ENCODE measurements at places on chromosomes 12 and 14.

DNA sequence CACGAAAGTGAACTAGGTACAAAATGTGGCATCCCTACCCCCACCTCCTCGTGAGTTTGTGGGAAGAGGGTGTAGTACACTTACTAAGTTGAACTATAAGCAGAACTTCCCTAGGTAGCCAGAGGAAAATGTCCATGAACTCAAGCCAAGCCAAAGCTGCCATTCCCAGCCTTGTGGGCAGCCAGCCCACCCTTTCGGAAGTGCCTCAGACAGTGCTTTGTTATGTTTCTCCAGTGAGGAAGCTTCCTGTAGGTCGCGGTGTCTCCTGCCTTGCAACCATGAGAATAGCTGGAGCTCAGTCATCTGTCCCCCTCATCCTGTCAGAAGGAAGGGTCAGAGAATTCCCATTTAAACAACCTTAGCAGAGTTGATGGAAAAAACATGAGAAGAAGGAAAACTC is 266.9 kb downstream of the DUSP6 start:
- no peak for DNase-seq

DNA sequence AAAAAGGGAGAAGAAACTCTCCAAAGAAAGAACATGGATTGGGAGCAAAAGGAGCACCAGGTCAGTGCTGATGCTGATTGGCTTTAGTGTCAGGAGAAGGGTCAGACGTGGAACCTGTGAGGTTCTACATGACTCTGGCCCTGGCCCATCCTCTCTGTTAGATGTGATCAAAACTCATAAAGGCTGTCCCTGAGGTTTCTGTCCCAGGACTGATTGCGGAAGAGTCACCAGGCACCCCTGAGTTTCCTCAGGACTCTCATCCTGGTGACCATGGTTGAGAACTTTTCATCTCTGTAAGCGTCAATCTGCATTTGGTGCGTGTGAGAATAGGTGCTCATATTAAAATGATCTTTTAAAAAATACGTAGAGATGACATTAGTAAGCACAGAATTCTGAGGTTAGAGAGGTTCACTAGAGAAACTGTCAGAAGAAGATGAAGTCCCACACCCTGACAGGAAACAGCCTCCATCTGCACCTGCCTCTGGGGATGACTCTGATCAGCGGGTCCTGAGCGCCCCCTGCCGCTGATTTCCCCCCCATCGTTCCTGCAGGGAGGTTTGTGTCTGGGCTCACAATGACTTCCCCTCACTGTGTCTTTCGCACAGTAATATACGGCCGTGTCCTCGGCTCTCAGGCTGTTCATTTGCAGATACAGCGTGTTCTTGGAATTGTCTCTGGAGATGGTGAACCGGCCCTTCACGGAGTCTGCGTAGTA is 741.8 kb downstream of the TMEM121 start:
- DNase-seq, result no peak

- DNase-seq, result no peak
Observed at GRCh38 chr12:84702001-84702400, 210.6 kb downstream of the SLC6A15 start.

GRCh38 chr14:33475623-33476022 is 475.3 kb downstream of the EGLN3 start:
- no peak for DNase-seq

- no peak for DNase-seq
Observed at GRCh38 chr12:59149995-59150642, 229.8 kb upstream of the LRIG3 start.

DNA sequence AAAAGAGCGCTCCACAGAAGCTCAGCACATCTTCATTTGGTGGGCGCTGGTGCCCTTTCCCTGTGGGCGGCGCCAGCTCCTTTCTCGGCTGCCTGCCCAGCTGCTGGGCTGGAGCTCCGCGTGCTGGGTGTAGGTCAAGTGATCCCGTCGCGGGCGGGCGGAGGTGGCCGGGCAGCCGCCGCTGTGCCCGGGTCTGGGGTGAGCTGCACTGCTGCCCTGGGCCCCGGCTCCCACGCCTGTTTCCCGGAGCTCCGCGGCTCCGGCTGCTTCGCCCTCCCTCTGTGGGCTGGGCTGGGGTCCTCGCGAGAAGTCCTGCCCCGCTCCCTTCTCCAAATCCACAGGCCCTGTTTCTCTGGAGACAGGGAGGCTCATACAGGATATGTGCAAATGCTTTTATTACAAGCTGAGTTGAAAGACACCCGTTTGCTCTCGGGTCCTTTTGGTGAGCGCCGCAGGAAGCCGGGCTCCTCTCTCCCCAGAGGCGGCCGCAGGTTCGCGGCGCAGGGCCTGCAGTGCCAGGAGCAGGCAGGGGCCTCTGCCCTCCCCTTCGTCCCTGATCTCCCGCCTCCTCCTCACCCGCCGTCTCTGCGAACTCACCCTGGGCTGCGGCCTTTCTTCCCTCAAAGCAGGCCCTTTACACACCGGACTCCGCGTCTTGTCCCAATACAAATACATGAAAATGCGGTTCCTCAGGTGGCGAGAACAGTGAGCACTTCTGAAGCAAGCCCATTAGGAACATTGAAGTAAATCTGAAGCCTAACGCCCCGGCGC is 67.8 kb upstream of the CAPRIN2 start:
- DNase-seq, result peak; percentile 84

DNA sequence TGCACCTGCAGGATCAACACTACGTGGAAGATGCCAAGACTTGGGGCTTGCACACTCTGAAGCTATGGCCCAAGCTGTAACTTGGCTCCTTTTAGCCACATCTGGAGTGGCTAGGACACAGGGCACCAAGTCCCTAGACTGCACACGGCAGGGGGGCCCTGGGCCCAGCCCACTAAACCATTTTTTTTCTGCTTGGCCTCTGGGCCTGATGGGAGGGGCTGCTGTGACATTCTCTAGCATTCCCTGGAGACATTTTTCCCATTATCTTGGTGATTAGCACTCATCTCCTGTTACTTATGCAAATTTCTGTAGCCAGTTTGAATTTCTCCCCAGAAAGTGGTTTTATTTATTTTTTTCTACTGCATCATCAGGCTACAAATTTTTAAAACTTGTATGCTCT is 1080.7 kb downstream of the LRFN5 start:
- DNase-seq, result no peak

- DNase-seq, result no peak
Observed at GRCh38 chr14:52283099-52283498, 15.6 kb downstream of the PTGDR start.

DNA sequence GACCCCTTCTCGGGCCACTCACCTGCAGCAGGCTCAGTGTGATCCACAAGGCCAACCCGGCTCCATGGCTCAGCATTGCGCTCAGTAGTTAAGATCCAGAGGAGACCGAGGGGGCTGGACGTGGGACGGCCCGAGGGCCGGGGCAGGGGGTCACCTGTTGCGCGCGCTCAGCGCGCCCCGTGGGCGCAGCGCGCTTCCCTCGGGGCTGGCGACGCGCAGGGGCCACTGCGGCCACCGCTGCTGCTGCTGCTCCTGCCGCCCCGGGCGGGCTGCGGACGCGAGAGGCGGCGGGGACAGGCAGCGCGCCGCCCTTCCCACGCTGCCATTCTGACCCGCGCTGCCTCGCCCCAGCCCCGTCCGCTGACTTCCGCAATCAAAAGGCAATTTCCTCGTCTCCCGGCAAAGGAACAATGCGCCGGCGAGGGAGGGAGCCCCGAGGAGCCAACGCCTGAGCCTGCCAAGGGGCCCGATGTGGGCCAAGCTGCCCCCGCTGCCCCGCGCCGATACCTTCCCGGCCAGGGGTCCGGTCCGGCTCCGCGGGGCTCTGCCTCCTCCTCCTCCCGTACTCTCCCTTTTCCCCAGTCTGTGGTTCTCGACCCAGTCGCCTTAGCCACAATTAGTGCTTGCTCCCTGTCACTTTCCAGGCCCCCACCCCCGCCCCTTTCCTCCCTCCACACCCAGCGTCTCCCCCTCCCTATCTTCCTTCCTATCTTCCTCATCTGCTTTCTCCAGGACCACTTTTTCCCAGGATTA is 27.3 kb downstream of the PTPRB start:
- DNase-seq, result peak; percentile 63

DNA sequence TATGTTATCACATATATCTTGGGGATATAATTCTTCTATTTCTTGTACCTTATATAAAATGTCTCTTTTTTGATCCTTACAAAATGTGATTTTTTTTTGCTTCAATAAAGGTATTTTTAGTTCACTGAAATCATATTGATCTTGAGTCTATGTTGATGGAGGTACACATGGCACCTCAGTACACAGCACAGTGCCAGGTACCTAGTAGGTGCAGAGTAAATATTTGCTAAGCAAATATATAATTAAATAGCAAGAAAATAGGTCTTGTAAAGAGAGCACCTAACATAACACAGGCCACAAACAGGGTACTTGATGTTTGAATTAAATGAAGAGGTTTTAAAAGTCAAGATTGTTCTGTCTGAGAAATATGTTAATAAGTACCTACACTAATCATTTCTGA is 69.7 kb downstream of the CIT start:
- no peak for DNase-seq

DNA sequence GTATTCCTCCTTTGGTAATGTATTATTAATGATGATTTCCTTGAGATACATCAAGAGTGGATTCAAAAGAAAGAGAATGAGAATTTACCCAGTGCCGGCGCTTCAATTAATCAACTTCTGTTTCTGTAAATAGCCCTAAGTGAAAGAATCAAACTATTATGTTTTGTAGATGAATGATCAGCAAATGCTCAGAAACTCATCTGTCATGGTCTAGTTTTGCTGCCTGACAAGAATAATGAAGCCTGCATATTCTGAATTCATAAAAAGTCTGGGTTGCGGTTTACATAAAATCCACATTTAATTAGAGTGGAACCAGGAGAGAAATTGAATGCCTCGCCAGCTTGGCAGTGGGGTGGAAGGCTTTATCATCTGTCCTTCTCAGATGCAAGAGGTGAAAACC is 325.3 kb downstream of the GALC start:
- DNase-seq, result no peak

- DNase-seq, result no peak
Observed at GRCh38 chr14:83342590-83342989, 1808.9 kb upstream of the SEL1L start.

GRCh38 chr12:88266806-88267360 is 124.8 kb downstream of the TMTC3 start:
- DNase-seq, result no peak

DNA sequence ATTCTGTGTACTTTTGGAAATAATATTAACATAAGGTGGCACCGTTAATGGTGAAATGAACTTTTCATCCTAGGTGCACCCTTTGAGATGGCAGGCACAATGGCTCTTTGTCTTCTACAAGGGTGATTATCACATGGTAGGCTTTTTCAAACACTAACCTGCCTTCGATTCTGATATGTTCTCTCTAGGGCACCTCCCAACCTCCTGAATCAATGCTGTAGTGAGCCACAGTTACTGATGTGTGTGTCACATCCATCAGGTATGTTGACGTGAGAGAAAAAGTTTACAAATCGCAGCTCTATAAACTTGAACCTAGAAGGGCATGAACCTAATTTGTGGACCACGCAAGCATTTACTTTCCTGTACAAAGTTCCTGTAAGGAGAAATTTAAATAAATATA is 25.4 kb downstream of the PDE3A start:
- DNase-seq, result no peak

DNA sequence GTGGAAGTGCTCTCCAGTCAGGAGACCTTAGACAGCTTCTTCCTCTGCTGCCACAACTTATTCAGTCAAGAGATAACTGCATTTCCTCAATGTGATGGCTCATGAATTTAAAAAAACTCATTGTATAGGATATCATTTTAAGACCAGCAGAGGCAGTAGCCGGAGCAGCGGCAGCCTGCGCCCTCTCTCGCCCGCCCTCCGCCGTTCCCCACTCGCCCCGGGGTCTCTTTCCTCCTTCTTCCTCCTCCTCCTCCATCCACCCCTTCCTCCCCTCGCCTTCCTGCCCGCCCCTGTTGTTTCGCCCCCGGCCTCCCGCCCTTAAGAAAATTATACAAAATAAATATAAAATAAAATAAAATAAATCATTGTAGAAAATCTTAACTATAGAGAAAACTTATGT is 687.6 kb downstream of the FLRT2 start:
- DNase-seq, result no peak

- DNase-seq, result no peak
Observed at GRCh38 chr14:34199585-34199984, 248.7 kb upstream of the EGLN3 start.

GRCh38 chr14:50301914-50302313 is 10.1 kb downstream of the L2HGDH start:
- no peak for DNase-seq

- DNase-seq, result no peak
Observed at GRCh38 chr12:41530441-41530840, 342.3 kb downstream of the PDZRN4 start.

GRCh38 chr12:12757121-12757520 is 28.3 kb upstream of the APOLD1 start:
- DNase-seq, result no peak

- no peak for DNase-seq
Observed at GRCh38 chr12:131430158-131430742, 280.6 kb upstream of the SFSWAP start.

- DNase-seq, result no peak
Observed at GRCh38 chr12:11880381-11880780, 190.4 kb upstream of the BCL2L14 start.

GRCh38 chr12:236445-236844 is 22.5 kb upstream of the SLC6A12 start:
- no peak for DNase-seq

DNA sequence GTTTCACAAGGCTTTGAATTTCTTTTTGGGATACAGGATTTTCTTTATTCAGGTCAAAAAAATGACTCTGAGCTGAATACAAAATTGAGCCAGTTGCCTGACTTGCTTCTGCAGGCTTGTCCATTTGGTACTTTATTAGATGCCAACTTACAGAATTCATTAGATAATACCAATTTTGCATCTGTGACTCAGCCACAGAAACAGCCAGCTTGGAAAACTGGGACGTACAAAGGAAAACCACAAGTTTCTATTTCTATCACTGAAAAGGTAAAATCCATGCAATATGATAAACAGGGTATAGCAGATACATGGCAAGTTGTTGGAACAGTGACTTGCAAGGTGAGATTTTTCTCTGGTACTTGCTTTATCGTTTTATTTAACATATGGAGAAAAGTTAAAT is 5.8 kb downstream of the AP5M1 start:
- no peak for DNase-seq

GRCh38 chr12:49549735-49550692 is 11.2 kb downstream of the KCNH3 start:
- DNase-seq, result no peak

DNA sequence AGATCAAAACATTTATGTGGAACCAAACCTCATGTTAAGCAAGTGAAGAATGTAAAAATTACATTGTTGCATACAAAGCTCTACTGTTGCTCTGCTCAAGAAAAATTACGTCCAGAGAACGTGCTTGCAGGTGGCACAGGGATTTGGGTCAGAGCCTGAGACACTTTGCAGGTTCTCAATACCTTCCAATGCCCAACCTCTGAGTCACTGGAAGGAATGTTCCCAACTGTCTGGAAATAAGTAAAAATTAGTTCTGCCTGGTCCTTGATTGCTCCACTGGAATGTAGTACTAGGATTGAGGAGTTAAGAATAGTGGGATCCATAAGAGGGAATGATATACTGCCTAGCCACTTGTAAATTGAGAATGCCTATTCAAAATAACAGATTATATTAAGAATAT is 2.8 kb upstream of the IFNG start:
- DNase-seq, result no peak

DNA sequence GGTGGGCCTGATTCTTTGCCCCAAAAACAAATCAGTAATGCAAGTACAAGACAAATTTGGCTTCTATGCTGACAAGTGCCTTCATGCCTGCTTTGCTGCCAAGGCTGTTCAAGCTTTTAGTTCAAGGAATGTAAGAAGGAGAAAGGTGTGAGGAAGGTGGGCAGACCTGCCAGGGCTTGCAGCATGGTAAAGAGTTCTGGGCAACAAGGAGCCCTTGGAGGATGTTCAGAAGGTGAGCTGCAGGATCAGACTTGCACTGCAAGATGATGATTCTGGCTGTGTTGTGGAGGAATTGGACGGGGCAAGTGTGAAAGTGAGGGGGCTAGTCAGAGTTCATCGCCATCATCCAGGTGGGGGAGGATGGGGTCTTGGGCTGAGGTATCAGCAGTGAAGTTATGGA is 167.9 kb downstream of the NUAK1 start:
- DNase-seq, result no peak

Measured in right lobe of liver (tissue), 6 donors.